NCI-H2081 treated with DMSO at 0.1 percent for 48 hours (cell line): ENCODE measurements at places on chromosomes 1 and 21.

- no peak for DNase-seq
Measured at GRCh38 chr1:111161843-111162487, 21.9 kb downstream of the CEPT1 start.

GRCh38 chr1:165570078-165570477 lies 26.3 kb downstream of the LRRC52 start:
- DNase-seq = no peak

GRCh38 chr1:239426821-239427475 lies 40.6 kb downstream of the CHRM3 start:
- no peak for DNase-seq

- DNase-seq = peak; percentile 56
Measured at GRCh38 chr1:169105434-169106094, 926 bp upstream of the ATP1B1 start.

GRCh38 chr1:233005703-233006102 lies 55.3 kb downstream of the NTPCR start:
- DNase-seq = no peak

DNA sequence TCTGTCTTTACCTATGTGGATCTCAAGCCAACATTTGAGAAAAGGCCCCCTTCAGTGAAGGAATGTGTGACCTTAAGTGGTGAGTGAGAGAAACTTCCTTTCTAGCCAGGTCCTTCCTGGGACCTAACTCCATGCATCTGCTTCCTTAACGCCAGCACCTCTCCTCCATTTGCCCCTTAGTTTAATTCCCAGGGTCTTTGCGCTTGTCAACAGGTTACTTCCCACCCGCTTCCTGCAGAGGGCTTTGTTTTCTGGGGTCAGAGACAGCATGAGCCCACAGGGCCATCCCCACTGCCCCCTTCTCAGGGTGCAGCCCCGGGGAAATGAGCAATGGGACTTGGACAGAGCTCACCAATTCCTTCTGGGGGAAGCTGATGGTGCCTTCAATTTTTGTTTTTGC lies 54.8 kb downstream of the EVA1C start:
- no peak for DNase-seq

GRCh38 chr21:38837806-38838461 lies 32.2 kb downstream of the ETS2 start:
- no peak for DNase-seq

- no peak for DNase-seq
Measured at GRCh38 chr1:159949981-159950381, 4.1 kb downstream of the SLAMF9 start.

DNA sequence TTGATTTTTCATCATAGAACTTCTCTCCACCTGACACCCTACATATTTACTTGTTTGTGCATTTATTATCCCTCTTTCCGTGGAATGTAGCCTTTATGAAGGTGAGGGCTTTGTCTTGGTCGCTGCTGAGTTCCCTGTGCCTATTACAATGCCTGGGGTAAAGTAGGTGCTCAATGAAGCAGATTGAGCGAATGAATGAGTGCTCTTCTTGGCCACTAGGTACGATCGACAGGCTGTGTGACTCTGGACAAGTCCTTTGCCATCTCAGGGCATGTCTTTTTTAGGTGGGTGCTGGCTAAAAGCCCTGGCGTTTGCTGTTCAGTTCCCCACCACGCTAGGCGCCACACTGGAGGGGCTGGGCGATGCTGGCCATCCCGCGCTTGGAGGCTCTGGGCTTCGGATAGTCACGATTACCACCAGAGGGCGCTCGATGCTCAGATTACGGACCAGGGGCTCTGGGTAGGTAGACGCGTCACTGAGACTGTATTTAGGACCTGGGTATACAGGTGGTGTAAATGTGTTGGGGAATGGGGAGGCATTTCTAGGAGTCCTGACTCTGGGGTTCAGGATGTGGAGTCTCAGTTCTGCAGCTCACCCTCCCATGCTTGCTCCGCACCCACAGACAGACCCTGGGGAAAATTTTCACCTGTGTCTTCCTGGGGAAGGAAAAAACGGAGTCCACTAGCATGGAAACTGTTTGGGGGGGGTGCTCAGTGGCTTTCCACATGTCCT lies 71.0 kb upstream of the CSF3R start:
- peak; percentile 62 for DNase-seq

DNA sequence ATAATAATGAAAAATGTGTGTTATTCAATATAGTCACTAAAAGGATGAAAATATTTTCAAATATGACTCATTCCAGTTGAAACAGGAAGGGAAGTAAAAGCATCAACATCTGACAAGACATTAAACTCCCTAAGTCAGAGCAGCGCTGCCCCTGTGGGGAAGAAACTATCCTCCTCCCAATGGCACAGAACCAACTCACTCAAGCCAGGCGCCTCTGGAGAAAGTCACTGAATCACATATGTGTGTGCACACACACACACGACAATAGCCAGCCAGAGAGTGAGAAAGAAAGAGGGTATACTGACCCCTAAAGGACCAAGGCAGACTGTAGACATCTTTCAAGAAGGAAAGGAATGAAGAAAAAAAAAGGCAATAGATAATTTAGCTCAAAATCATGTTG lies 126.9 kb downstream of the SETD4 start:
- no peak for DNase-seq

DNA sequence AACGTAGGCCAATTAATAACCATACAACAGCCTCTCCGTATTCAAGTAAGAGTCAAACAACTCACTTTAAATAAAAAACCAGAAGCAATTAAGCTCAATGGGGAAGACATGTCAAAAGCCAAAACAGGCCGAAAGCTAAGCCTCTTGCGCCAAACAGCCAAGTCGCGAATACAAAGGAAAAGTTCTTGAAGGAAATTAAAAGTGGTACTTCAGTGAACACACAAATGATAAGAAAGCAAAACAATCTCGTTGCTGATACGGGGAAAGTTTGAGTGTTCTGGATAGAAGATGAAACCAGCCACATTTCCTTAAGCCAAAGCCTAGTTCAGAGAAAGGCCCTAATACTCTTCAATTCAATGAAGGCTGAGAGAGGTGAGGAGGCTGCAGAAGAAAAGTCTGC lies 53.4 kb downstream of the SIPA1L2 start:
- DNase-seq = no peak

GRCh38 chr21:45854690-45855247 lies 126.8 kb upstream of the COL6A1 start:
- DNase-seq = no peak

- DNase-seq = no peak
Measured at GRCh38 chr21:42156690-42157605, 62.0 kb upstream of the ABCG1 start.

GRCh38 chr1:154821083-154821482 lies 49.0 kb downstream of the KCNN3 start:
- no peak for DNase-seq

DNA sequence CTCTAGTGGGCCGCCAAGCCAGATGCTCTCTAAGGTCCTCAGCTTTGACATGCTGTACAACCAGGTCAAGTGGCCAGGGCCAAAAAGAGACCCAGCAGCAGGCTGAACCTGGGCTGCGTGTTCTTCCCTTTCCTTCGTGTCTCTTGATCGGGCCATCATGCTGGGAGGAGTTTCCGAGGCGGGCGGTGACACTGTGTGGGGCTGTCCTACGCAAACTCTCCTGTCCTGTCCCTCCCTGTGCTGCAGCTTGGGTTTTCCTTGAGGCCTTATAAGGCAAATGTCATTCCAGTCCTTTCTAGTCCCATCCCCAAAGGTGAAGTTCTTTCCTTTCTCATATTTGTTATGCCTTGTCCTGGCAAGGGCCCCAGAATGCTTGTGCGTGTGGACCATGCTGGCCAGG lies 56.7 kb downstream of the ARHGEF10L start:
- no peak for DNase-seq

GRCh38 chr1:203571661-203572060 lies 55.0 kb upstream of the ATP2B4 start:
- DNase-seq = no peak

GRCh38 chr1:22930240-22930912 lies 42.3 kb downstream of the LACTBL1 start:
- DNase-seq = no peak

DNA sequence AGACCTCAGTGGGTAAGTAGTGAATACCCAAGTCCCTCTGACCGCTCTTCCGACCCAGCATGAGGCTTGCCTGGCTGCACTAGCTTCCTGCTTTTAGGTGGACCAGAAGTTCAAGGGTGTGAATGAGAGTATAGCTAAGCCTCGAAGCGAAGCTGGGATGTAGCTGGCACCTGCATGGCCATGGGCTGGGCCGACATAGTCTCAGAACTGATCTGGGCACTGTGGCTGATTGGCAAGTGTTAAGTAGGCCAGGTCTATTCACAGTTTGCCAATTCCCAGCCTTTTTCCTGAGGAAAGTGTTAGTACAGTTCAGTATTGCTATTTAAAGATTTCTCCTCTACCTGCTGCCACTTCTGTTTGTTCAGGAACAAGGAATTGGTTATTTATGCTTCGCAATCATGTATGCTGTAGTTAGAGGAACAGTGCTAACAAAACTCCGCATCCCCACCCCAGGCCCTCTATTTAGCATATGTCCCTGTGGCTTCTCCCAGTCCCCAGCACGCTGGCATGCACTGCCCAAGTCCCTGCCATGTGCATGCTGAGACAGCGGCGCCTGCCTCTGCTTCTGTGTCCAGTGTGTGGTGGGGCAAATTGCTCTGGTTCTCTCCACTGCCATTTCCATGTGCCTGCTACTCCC lies 16.3 kb downstream of the SPATA46 start:
- no peak for DNase-seq

GRCh38 chr1:167994560-167994959 lies 57.7 kb upstream of the MPC2 start:
- DNase-seq = no peak

- DNase-seq = no peak
Measured at GRCh38 chr1:68158837-68159236, 73.5 kb downstream of the WLS start.

DNA sequence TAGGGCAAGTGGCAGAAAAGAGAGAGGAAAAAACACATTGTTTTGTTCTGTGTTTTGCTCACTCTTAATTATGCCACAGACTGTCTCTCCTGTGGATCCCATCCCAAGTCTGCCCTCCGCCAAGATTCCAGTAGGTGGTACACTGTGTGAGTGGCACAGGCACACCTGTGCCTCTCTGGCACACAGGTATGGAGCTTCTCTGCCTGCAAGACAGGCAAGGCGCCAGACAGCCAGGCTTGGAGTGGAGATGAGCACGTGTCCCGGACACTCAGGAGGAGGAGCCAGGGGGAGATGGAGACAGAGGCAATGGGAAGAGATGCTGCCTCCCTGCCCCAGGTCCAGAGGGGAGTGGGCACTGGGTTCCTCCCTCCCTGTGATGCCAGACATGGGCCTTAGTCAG lies 6.5 kb upstream of the GRIK3 start:
- no peak for DNase-seq

DNA sequence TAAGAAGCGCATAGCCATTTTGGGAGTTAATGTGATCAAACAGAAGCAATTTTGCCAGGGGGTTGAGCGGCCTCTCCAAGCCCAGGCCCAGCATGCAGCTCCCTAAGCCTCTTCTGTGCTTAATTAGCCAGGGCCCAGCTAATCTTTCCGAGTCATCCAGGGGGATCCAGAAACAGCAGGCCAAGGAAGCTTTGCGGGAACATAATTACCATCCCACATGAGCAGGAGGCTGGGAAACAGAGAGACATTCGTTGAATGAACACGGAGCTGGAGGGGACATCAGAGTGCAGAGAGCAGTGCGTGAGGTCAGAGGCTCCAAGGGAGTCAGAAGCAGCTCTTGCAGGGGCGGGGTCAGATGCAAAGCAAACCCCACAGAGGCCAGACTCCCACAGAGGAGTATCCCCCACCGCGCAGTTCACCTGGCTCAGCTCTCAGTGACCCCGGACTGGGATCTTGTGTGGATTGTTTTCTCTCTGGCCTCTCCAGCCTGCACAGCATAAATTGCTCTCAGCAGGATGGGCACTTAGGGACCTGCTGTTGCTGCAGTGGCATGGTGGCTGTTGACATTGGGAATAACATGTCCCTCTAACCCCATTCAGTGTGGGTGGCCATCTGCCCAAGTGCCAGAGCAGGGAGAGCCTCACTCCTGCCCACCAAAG lies 657.4 kb downstream of the AJAP1 start:
- no peak for DNase-seq

GRCh38 chr21:35909456-35910223 lies 150.7 kb downstream of the SETD4 start:
- DNase-seq = no peak

DNA sequence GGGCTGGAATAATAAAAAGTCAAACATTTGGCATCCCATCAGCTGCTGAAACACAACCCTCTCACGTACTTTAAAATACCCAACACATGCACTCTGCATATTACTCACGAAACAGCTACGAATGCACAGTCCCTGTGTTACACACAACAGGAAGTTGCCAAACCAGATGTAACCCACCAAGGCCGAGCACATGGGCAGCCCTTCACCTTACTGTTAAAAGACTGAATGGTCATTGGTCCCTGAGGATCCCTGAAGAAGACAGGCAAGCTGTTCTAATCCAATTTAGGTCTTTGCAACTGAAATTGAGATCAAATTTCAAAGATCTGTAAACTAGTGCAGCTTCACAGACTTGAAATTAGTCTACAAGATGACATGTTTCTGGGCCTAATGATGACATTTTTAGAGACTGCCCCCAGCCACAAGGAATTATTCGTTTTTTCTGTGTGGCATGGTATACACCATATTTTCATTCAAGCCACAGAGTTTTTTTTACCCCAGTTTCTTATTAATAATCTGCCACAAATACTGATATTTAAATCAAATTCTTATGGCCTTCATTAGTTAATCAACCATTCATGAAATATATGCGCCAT lies 25.6 kb upstream of the IER5 start:
- no peak for DNase-seq

DNA sequence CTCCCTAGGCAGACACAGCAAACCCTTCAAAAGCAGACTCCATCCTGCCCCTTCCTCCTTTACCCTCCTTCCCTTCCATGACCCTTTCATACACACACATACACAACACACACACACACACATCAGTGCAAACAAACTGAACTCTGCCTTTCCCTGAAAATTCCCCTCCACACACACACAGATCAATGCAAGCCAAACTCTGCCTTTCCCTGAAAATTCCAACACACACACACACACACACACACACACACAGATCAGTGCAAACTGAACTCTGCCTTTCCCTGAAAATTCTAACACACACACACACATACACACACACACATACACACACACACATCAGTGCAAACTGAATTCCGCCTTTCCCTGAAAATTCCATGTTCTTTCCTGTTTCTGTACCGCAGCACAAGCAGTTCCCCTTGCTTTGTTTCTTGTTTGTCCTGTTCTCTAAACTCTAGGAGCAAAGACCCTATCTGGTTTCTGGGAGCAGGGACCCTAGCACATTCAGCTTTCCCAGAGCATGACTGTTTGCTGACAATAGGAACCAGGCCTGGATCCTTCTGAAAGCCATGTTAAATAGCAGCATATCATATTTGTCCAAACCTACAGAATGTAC lies 91.0 kb downstream of the PTPN14 start:
- DNase-seq = no peak

DNA sequence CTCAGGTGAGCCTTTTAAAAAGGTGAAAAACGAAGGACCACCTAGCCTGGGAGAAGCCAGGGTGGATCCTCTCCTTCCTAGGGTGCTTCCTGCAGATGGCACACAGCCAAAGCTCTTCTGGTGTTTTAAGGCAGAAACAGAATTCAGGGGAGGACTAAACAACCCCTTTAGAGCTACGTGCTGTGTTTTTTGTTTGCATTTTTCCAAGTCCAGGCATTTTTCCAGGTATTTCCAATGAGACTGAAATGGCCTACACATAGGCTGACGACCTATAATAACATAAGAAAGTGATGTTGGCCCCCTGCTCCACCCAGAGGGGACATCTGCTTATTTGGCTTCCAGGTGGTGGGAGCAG lies 83.8 kb downstream of the CAPZB start:
- DNase-seq = no peak

- no peak for DNase-seq
Measured at GRCh38 chr1:198563583-198563982, 23.1 kb upstream of the ATP6V1G3 start.

GRCh38 chr1:117780687-117781475 lies 148.5 kb downstream of the GDAP2 start:
- no peak for DNase-seq
